LoVo (cell line): ENCODE measurements at places on chromosomes 12 and 14.

DNA sequence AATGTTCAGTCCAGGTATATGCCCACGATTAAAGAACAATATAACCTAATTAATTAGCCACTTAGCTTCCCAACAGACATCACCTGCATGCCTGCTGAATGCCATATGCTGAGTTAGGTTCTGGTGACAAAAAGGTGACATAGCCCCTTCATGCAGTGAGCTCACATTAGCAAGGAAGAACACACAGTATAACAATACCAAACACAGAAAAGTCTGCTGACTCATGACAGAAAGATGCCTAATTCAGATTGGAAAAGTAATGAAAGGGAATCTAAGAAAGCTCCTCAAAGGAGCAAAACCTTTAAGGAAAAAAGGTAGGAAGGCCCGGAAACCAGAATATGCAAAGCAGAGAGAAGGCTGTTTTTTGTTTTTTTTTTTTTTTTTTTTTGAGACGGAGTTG, 59.0 kb downstream of the FERMT2 start:
- no peak for DNase-seq

DNA sequence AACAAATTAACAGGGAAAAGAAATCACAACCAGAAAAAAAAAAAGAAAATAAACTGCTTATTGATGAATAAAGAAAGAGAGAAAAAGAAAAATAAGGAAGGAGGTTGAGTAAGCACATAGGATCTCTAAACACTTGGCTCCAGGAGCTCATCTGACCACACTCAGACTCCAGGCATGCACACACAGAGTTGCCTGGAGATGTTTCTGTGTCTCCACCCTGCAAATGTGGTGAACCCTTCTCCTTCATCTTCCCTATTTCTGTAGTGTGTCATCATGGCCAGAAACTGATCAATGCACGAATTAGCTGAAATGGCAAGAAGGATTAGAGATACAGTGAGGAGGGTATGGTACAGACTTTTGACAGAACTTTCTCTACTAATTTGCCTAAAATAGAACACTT, 20.2 kb downstream of the OR4N2 start:
- no peak for DNase-seq

GRCh38 chr14:48693793-48694192, 892.4 kb downstream of the RPS29 start:
- DNase-seq, result no peak

- DNase-seq, result peak; percentile 59
Measured at GRCh38 chr14:69543341-69544115, 31.1 kb downstream of the CCDC177 start.

- no peak for DNase-seq
Measured at GRCh38 chr14:25303934-25304333, 254.0 kb upstream of the STXBP6 start.

GRCh38 chr14:60970146-60970545, 10.7 kb downstream of the TRMT5 start:
- DNase-seq, result no peak
